ENCODE measurements at places on chromosomes 4 and X.

- no peak for DNase-seq
Observed at GRCh38 chrX:130552444-130553073, 150.8 kb downstream of the RBMX2 start.

DNA sequence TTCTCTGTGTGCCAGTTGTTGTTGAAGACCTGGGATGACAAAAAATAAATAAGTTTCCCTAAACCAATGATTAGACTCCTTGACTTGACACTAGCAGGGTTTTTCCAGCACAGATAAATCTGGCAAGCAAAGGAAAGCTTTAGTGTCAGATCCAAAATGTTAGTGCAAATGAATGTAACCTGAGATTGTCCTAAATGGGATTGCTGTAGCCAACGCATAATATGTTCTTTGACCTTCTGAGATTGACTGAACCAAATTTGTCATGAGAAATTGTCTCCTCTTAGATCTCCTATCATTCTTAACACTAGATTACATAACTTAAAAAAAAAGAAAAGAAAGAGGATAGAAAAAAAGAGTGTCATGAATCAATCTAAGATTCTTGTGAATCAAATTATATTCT lies 196.5 kb downstream of the RELL1 start:
- no peak for DNase-seq

DNA sequence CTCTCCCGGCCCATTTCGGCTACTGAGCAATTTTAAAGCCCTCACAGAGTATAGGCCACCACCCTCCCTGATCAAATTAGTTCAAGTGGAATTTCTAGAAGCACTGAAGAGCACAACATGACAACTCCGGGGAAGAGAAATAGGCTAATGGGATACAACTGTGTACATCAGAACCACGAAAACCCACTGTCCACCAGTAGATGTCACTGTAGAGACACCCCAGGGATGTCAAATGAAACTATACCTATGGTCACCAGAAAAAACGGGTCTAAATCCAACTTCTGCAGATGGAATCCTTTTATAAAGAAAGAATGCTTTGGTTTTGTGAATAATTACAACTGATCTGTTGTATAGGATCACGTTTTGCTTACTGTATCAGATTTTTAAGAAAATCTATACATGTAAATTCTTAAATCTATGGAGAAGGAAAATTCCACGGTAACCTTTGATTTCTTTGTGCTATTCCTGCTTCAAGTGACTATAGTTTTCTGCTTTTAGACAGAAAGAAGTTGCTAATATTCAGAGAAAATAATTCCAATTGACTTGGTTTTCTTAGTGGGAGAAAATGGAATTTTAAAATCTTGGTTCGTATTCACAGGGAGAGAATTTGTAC lies 29.5 kb upstream of the MAP3K15 start:
- DNase-seq = no peak

DNA sequence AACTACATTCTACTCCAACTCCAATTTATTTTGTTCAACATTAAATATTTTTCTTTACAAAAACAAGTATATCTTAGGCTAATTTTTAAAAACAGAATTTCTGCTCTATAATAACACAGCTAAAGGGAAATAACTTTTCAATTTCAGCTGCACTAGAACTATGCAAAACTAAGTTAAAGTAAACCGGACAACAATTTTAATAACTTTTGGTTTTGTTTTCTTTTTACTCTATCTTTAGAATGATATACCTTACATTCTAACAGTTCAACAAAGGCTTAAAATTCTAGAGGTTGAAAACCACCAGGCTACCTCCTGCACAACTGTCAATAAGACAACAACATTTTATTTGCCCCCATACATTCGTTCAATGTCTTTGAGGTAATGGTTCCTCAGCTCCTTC lies 18.7 kb upstream of the KCNE5 start:
- DNase-seq = no peak

- no peak for DNase-seq
Observed at GRCh38 chr4:37066159-37066558, 178.4 kb upstream of the NWD2 start.

- DNase-seq = no peak
Observed at GRCh38 chrX:23079347-23079746, 79.6 kb downstream of the DDX53 start.

DNA sequence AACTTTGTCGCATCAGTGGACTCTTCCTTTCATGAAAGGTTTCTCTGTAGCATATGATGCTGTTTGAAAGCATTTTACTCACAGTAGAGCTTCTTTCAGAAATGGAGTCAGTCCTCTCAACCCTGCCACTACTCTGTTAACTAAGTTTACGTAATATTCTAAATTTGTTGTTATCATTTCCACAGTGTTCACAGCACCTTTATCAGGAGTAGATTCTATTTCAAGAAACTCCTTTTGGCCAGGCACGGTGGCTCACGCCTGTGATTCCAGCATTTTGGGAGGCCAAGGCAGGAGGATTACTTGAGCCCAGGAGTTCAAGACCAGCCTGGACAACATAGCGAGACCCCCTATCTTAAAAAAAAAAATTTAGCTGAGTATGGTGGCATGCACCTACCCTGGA lies 90.0 kb downstream of the KDM6A start:
- DNase-seq = no peak

DNA sequence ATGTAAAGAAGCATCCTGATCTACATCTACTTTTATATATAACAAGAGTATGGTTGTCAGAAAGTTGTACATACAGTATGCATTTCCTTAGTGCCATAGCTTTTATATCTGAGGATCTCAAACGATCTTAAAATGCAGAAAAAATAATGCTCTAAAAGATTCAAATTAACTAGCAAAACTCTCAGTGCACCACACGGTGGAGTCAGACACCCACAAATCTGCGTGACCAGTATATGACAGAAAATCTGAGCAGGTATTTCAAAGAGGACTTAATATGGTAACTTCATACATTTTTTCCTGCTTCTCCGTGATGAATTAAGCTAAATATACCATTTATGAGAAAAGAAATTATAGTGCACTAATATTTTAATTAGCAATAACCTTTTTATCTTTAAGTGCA lies 803.0 kb downstream of the DMD start:
- DNase-seq = peak; percentile 7

DNA sequence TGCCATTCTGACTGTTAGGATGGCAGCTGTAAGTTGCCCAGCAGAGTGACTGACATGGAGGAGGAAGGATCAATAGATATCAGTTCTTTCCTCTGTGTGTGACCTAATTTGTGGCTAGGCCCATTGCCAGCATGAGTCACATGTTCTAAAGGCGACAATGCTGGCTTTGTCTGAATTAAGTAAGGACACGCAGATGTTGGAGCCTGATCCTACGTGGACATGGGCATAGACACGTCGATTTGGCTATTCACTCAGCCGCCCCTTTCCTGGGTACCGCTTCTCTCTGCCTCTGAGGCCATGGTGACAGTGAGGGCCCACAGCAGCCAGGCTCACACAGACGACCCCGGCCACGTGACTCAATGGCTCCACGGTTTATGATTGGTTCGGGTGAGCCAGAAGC lies 16.3 kb downstream of the PROM1 start:
- DNase-seq = no peak

DNA sequence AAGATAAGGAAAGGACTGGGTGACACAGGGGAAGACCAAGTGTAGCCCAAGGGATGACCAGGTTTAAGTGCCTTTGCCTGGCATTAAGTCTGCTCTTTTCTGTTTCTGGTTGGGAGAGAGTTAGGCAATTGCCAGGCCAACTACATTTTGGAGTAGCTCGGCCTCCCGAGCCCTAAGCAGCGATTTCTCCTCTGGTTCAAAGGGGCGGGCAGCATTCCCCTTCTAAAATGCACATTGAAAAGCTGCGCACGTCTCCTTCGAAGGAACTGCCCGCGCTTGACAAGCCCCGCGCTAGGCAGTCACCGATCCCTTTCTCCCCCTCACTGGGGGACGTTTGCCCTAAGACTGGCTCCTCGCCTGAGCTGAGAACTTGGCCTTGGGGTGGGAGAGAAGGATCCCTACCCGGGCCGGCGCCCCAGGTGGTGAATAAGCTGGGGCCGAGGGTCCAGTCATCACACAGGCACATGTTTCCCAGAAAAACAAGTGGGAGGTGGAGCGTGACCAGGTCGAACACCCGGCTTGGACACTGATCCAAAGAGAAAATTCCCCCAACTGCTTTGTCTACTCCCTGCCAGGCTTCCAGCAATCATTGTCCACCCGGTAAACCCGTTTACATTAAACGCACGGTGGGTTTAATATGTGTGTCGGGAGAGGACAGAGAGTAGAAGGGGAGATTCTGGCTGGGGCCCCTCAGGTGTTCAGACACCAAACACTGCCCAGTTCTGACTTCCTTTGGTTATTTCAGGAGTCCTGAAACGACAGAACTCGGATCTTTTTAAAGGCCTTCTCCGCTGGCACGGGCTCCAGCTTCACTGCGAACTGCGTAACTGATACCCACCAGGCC lies 4.0 kb downstream of the ARX start:
- no peak for DNase-seq

- no peak for DNase-seq
Observed at GRCh38 chr4:81038636-81039350, 8.3 kb downstream of the BMP3 start.
